ENCODE measurements at places on chromosomes 2 and 18.

DNA sequence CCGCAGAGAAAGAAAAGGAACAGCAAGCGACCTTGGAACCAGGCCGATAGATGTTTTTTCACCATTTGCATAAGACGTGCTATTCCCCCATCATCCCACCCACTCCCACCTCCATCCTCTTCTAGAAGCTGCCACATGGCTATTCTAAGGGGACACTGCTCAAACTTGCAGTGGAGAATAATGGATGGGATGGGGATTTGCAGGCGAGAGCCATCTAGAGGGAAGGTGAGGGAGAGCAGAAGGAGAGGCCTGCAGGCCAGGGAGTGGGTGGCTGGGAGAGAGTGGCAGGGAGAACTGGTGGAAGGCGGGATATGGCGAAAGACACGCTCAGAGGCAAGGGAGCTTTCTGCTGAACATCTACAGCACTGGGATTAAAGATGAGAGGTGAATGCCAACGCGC, 84.9 kb downstream of the MAPK4 start:
- DNase-seq, result no peak

DNA sequence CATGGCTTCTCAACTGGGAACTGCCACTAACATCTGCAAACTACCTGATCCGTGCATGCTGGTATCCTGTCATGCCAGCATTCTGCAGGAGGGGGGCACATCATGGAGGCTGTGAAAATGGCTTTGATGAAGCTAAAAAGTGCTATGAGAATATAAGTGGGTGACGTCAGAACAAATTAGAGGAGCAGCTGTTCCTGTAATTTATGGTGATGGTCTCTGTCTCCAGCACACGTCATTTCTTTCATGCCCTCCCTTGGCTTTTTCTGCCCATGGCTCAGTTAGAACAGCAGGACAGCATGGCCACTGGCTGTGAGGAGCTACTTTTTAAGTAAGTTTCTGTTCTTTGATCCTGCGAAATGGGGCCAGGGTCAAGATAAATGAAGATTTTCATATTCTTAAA, 466.3 kb downstream of the THSD7B start:
- DNase-seq, result no peak

DNA sequence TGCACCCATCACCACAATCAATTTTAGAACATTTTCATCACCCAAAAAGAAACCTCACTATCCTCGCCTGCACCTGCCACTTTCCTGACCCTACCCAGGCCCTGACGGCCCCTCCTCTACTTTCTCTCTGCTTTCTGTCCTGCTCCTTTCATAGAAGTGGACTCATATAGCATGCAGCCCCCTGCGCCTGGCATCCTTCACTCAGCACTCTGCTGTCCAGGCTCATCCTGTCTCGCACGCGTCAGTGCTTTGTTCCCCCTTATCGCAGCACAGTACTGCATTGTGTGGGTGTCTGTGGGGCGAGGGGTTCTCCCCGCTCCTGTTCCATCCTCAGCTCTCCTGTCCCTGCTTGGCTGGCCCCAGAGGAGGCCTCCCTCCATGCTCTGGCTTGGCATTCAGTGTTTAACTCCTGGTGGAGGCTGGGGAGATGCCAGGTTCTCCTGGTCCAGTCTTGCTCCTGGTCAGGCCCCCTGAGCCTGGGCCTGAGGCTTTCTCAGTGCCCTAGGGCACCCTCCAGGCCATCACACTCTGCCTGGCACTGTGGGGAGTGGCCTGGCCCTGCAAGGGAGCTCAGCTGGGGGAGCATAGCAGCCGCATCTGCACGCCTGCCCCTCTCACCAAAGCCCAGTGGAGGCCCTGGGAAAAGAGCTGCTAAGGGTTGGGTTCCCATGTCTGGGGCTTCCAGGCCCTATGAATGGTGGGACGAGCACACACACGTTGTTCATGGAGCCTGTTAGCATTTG, 6.6 kb upstream of the TUBB6 start:
- no peak for DNase-seq

DNA sequence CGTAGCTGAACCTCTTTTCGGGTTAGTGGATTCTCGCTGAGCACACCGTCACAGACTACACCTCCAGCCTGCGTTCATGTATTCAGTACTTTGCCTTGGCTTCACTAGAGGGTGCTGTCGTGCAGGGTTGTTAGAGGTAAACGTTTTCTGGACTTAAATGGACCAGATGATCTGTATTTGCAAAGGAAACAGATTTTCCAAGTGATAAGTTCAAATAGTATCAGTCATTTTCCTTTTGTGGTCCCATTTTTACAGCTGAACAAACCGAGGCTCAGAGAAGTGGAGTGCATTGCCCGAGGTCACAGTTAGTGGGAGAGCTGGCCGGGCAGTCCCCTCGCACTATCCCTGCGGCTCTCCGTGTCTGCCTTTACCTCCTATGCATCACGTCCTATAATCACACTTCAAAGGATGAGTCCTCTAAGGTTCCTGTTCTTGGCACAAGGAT, 125.9 kb downstream of the MAP4K4 start:
- peak; percentile 64 for DNase-seq

DNA sequence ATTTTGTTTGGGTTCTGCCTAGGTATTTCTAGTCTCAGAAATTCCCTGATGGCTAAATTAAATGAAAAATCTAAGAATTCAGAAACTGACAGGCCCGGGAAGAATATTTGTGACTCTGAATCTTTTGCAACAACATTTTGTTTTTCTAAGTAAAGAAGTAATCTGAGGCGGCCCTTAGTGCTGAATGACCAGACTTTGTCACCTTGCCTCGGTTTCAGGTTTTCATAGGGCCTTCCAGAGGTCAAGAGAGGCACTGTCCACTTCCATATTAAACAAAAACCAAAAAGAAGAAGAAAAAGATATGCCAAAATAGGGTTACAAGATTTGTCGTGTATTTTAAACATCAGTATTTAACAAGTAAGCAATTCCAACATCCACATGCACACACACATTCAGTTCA, 16.1 kb upstream of the CCNYL1 start:
- DNase-seq, result no peak

- no peak for DNase-seq
Measured at GRCh38 chr2:234761910-234762309, 189.9 kb upstream of the SH3BP4 start.

DNA sequence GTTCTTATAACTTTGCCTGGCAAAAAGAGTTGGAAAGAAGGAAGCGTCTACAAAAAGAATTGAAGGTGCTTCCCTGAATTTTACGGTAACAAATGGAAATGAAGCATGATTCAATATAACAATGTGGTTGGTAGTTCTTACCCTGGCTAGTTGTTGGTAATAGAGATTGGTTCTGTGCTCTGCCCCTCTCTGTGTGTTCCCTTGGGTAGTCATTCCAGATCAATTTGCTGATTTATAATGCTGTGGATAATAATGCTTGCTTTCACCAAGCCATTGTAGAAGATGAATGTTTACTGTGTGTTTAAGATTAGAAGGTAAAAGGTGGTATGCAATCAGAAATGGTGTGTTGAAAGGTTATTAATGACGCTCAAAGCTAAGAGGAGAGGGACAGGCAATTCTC, 577.8 kb upstream of the NXPH2 start:
- no peak for DNase-seq

DNA sequence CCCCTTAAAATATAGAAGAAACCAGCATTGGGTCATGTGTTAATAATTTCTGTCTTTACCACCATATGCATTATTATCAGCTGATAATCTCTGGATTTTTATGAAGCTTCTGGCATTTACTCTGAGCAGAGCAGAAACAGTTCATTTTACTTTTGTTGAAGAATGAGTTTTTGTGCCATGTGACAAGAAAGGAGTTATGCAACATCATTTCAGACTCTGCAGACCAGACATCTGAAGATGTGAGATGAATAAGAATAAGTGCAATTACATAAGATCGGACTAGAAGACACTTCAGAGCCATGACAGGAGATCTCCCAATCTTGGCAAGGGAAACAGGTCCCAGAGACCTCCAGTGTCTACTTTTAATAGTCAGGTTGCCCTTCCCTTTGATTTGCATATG, 869.4 kb upstream of the VRK2 start:
- DNase-seq, result no peak

- no peak for DNase-seq
Measured at GRCh38 chr2:56123538-56123937, 60.3 kb upstream of the CCDC85A start.

DNA sequence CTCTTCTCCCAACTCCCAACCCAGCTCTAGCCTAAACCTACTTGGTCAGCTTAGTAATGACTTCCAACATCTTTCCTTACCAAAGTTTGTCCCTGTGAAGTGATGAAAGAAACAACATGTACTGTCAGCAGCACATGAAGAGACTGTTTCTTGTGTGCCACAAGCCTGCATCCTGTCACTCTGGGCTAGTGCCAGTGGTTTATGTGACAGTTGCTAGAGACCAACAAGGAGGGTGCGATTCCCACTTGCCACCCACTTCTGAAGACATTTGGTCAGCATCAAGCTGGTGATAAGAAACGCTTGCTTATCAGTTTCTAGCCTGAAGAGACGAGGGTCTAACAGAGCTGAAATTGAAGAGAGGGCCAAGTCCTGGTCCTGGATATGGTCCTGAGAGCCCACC, 132.6 kb downstream of the COL4A4 start:
- no peak for DNase-seq

- DNase-seq, result no peak
Measured at GRCh38 chr2:170340693-170341068, 162.7 kb downstream of the MYO3B start.

GRCh38 chr2:240060977-240061591, 7.8 kb upstream of the OR6B3 start:
- DNase-seq, result no peak

DNA sequence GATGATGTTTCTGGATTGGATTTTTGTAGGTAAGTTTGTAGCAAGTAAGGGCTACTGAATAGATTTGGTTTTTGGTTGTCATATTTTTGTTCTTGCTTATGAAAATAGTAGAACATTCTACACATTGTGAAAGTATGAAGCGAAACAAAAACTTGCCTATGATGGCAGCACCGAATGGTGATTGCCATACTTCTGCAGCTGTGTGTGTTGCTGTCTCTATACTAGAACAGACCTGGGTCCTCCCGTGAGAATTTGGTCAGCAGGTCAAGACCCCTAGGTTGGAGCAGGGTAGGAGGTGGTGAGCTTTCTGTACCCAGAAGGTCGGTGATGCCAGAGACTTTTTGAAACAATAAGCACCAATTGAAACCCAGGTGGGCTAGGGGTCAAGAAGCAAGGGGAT, 322.6 kb downstream of the PRKCE start:
- no peak for DNase-seq

DNA sequence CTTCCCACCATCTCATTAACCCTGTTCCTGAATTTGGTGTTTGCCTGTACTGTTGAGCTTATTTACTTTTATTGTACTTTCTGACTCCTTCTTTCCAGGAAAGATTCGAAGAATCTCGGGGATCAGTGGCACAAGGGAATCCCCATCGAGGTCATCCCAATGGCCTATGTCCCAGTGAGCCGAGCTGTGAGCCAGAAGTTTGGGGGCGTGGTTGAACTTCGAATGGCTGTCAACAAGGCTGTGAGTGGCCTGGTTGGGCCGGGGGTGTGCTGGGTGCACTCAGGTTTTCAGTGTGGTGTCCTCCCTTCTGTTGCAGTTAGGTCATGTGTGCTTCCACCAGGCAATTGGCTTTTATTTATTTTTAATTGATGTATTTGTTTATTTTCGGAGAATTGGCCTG, 45.0 kb downstream of the RPIA start:
- no peak for DNase-seq

- no peak for DNase-seq
Measured at GRCh38 chr18:9416563-9417072, 58.7 kb upstream of the RALBP1 start.

DNA sequence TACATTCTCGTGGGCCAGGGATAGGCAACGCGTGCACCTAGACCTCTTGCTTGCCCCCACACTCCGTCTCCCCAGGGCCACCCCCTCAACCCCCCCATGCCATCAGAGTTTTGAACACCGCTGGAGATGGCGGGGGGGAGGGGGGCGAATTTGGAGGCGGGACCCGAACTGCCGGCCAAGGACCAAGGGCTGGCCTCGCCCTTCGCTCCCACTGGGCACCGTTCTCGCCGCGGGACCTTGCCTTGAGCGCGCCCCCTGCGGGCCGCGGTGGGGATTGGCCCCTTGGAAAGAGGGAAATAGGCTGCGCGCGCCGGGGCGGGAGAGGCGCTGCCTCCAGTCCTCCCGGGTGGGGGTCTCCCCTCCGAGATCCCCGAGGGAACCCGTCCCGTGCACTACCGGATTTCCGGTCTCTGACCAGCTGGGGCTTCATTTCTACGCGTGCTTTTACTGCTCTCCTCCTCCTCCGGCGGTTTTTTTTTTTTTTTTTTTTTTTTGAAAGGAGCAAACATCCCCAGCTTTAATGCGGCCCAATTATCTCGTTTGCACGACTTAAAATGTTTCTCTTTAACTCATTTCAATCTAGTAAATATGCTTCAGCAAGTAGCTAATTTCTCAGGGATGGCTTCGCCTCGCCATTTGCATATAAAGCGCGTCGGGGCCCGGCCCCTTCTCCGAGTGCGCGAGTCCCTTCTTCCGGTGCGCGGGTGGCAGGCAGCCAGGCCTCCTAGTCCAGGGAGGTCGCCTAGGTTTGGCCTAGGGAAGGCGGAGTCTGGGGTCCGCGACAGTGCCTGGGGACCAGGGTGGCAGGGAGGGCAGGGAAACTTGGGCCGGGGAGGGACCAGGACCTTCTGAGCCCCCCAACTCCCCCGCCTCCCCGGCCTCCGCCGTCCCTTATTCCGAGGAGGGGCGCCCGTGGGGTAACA, 10.0 kb upstream of the GBX2 start:
- no peak for DNase-seq

DNA sequence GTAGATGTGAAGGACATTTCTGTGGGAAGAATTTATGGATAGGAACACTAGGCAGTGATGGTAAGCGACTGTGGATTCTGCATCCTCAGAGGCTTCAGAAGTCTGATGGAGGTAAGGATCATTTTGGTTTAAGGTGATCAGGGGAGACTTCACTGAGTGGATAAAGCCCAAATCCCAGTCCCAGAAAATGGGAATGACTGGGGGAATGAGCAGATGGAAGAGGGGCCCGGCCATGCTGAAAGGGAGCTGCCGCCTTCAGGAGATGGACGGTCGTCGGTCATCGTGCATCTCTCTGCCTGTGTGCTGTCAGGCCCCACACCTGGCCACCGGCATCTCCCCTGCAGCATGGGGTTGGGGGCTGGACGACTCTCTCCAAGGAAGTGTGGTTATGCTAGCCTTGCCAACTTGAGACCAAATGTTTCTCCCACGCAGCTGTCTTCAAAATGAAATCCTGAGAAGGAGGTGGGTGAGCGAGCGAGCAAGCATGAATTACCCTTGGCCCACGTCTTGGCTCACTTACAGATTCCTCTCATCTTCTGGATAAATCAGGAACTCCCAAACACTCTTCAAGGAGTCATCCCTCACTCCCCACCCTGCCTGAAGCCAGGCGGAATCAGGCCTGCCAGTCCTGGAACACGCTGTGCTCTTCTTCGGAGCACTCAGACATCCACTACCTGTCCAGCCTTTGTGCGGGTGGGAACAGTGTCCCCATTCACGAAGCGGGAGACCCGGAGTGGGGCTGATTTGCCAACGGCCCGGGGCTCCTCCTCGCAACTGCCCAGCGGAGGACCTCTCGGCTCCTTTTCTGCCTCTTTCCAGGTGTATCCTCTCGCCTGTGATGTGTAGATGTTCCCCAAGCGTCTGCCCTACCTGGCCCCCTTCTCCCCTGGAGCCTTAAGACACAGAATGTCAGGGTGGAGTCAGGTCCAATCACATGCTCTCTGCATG, 85.6 kb downstream of the PRKCE start:
- no peak for DNase-seq

Measured in CD4-positive, alpha-beta T cell treated with Interferon gamma for 1 hour (primary cell).